ENCODE measurements at places on chromosomes 13 and 19. TPM values are rescaled to one million over a fixed set of nuclear protein-coding genes. Genes with fewer than 3 reads are reported as not detected.

DNA sequence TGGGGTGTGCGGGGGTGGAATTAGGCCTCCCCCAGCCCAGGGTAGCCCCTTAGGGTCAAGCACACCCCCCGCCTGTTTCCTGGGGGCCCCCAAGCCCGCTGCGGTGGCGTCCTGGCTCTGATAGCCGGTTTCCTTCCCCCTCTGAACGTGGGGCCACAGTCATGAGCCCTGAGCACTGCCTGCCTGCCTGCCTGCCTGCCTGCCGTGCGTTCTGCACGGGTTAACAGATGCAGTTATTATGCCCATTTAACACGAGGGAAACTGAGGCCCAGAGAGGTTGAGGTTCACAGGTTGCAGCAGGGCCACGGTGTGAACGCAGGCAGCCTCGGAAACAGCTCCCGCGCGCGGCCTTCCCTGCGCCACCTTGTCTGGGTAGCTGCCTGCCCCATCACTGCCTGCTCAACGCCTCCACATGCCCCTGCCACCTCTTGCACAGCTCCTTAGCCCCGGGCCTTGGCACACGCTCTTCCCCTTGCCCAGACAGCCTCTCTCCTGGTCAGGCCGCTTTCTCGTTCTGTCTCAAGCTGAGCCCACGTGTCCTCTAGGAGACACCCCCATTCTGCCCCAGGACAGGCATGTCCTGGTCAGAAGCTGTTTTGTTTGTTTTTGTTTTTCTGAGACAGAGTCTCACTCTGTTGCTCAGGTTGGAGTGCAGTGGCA is 1.2 kb upstream of the GAMT start:
- H3K36me3 ChIP-seq: no peaks in the 10 kb centered on the region
- peak overlapping the region; percentile 25 for H3K27ac ChIP-seq
- H3K4me3 ChIP-seq: no peak overlapping the region
- peak; percentile 53 for DNase-seq
- H3K27me3 ChIP-seq: no peaks in the 10 kb centered on the region
- H3K4me1 ChIP-seq: peaks cover 9% of the 10 kb centered on the region

DNA sequence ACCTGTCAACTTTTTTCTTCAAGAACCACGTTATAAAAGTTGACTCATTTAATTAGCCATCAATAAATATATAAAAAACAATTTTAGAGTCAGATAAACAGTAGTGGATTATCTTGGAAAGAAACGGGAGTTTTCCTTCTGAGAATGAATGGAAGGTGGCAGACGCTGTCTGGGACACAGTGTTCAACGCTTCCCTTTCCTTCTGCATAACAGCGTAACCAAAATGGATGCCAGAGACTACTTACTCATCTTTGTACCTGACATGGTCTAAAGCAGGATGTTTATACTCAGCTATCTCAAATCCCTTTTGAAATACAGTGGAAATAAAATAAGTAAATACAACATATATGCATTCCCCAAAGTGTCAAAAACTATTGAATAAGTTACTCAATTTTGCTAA is 195.2 kb downstream of the LHFPL6 start:
- no peaks in the 10 kb centered on the region for H3K4me1 ChIP-seq
- H3K27me3 ChIP-seq: no peaks in the 10 kb centered on the region

GRCh38 chr13:111947026-111947810 is 119.7 kb upstream of the SOX1 start:
- DNase-seq: no peak
- H3K27me3 ChIP-seq: peaks cover 2% of the 10 kb centered on the region

GRCh38 chr19:55258476-55258827 is 365 bp downstream of the PPP6R1 start:
- H3K27ac ChIP-seq: peak overlapping the region; percentile 90
- H3K36me3 ChIP-seq: no peaks in the 10 kb centered on the region
- DNase-seq: no peak
- H3K4me1 ChIP-seq: peaks cover 7% of the 10 kb centered on the region
- H3K27me3 ChIP-seq: no peaks in the 10 kb centered on the region
- H3K4me3 ChIP-seq: peak overlapping the region; percentile 94

DNA sequence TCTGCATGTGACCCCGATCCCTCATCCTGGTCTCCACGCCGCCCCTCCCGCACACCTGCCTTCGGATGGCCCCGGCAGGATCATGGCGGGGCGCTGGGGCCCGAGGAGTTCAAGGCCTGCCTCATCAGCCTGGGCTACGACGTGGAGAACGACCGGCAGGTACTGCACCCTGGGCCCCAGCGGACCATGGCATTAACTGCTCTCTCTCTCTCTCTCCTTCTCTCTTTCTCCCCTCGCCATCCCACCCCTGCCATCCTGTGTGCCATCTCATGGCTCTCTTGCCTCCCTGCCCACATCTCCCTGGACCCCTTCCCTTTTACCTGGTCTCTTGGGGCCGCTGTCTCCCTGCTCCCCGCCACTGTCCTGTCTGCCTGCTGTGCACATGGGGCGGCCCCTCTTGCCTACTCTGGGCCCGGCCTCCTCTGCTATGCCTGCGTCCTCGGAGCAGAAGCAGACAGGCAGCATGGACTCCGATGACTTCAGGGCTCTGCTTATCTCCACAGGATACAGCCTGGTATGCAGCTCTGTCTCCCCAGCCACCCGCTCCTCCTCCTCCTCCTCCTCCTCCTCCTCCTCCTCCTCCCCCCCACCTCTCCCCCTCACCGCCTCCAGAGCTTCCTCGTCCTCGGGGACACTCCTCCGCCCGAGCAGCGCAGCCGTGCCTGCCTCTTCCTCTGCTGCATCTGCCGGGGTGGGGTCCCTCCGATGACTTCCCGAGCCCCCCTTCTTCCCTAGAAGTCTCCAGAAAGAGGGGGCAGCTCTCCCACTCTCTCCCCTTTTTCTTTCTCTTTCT is 16.2 kb downstream of the CAPN12 start:
- peaks cover 36% of the 10 kb centered on the region for H3K36me3 ChIP-seq
- peak; percentile 5 for DNase-seq
- H3K27ac ChIP-seq: no peak overlapping the region
- no peaks in the 10 kb centered on the region for H3K4me1 ChIP-seq
- no peak overlapping the region for H3K4me3 ChIP-seq

GRCh38 chr13:102197193-102197592 is 204.7 kb downstream of the FGF14 start:
- DNase-seq: no peak
- H3K36me3 ChIP-seq: no peaks in the 10 kb centered on the region
- H3K4me3 ChIP-seq: no peak overlapping the region
- no peaks in the 10 kb centered on the region for H3K4me1 ChIP-seq

GRCh38 chr19:1521636-1522035 is 2.2 kb upstream of the PLK5 start:
- H3K4me3 ChIP-seq: no peak overlapping the region
- peaks cover 3% of the 10 kb centered on the region for H3K27me3 ChIP-seq
- H3K27ac ChIP-seq: no peak overlapping the region

- no peak overlapping the region for H3K4me3 ChIP-seq
- no peaks in the 10 kb centered on the region for H3K36me3 ChIP-seq
- no peaks in the 10 kb centered on the region for H3K4me1 ChIP-seq
- H3K27me3 ChIP-seq: no peaks in the 10 kb centered on the region
- H3K27ac ChIP-seq: no peak overlapping the region
Observed at GRCh38 chr19:52492994-52493470, 34.4 kb upstream of the ZNF808 start.

DNA sequence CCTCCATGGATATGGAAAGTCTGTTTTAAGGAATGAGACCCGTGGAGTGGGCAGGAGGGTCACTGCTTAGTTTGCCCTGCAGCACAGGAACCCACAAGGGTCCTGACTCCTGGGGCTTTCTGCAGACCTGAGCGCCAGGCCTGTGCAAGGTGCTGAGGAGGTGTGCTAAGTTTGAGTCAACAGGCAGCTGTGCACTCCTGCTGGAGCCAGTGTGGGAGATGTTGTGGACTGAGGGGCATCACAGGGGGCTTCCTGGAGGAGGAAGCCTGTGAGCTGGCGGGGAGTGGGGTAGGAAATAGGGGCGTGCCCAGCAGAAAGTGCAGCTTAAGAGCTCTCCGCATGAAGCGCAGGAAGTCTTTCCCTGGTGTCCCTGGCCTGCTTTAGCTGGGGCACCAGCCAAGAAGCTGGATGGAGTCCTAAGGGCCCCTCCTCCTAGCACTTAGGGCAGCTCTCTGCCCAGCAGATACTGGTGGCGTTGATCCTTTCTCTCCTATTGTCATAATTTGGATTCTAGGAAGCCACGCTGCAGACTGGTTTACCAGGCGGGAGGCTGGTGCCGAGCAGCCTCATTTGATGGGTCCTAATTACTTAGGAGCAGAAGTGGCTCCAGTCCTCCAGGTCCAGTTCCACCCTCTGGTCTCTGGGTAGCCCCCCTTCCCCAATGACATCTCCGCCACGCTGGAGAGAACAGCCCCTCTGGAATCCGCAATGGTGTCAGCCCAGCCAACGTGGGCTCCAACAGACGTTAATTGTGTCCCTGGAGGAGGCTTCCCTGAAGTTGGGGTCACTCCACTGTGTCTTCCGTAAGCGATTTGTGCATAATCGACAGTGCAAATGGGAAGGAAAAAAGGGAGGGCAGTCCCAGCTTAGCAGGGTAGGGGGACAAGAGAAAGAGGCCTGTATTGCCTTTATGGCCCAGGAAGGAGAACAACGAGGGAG is 309.2 kb downstream of the ZNF536 start:
- H3K4me1 ChIP-seq: no peaks in the 10 kb centered on the region
- H3K36me3 ChIP-seq: no peaks in the 10 kb centered on the region
- H3K27me3 ChIP-seq: no peaks in the 10 kb centered on the region
- DNase-seq: no peak

- no peaks in the 10 kb centered on the region for H3K27me3 ChIP-seq
- no peak overlapping the region for H3K4me3 ChIP-seq
- peaks cover 60% of the 10 kb centered on the region for H3K36me3 ChIP-seq
- no peak overlapping the region for H3K27ac ChIP-seq
- no peak for DNase-seq
- H3K4me1 ChIP-seq: no peaks in the 10 kb centered on the region
Observed at GRCh38 chr19:3977242-3978143, 6.6 kb upstream of the DAPK3 start.

DNA sequence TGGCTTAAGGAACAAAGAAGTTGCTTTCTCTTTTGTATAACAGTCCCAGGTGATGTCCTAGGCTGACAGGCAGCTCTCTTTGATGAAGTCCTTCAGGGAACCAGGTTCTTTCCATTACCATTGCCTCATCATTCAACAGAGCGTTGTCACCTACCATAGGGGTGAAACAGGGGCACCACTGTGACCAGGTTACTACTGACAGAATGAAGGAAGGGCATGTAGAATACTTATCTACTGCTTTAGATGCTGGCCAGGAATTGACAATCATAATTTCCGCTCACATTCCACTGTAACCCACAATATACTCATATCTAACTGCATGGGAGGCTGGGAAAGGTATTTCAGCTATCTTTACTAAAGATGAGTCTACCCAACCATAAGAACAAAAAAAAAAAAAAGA is 148.0 kb upstream of the FNDC3A start:
- no peak for DNase-seq
- no peak overlapping the region for H3K27ac ChIP-seq
- no peak overlapping the region for H3K4me3 ChIP-seq

GRCh38 chr13:101325423-101325822 is 90.9 kb downstream of the NALCN start:
- no peaks in the 10 kb centered on the region for H3K36me3 ChIP-seq
- no peaks in the 10 kb centered on the region for H3K27me3 ChIP-seq
- no peak overlapping the region for H3K27ac ChIP-seq
- DNase-seq: no peak
- no peaks in the 10 kb centered on the region for H3K4me1 ChIP-seq

DNA sequence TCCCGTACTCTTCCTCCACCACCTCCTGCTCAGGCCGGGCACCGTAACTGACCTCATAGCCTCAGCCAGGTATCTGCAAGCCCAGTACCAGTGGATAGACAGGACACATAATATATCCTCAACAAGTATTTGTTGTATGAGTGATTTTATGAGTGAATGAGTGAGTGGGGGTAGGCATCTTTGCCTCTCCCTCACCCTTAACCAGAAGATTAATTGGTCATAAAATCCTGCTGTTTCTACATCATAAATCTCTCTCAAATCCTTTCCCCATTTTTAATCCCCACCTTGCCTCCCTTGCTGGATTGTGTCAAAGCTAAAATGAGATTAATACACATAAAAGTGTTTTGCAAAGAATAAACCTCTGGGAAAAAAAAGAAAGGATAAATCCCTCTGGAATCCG is 44.4 kb upstream of the HMGB1 start:
- H3K4me3 ChIP-seq: no peak overlapping the region
- no peak overlapping the region for H3K27ac ChIP-seq
- no peaks in the 10 kb centered on the region for H3K4me1 ChIP-seq
- DNase-seq: no peak
- no peaks in the 10 kb centered on the region for H3K27me3 ChIP-seq
- no peaks in the 10 kb centered on the region for H3K36me3 ChIP-seq

GRCh38 chr13:114063545-114064449 is 68.6 kb downstream of the RASA3 start:
- no peaks in the 10 kb centered on the region for H3K27me3 ChIP-seq
- H3K4me1 ChIP-seq: peaks cover 7% of the 10 kb centered on the region
- DNase-seq: no peak
- no peaks in the 10 kb centered on the region for H3K36me3 ChIP-seq
- H3K27ac ChIP-seq: peak overlapping the region; percentile 81

DNA sequence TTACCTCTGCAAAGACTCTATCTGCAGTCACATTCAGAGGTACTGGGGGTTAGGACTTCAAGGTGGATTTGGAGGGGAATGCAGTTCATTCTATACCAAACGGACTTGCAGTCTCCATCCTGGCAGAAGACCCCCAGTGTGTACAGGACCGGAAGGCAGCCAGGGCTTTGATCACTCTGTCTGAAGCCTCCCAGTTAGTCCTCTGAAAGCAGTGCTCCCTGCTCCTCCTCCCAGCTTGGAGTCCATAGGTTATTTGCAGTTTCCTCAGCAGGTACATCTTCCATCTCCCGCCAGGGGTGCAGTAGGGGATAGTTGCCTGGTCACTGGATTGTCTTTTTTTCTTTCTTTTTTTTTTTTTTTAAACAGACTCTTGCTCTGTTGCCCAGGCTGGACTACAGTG is 78.8 kb upstream of the KCTD15 start:
- H3K4me1 ChIP-seq: no peaks in the 10 kb centered on the region
- H3K27ac ChIP-seq: no peak overlapping the region
- DNase-seq: no peak

- DNase-seq: no peak
- no peaks in the 10 kb centered on the region for H3K4me1 ChIP-seq
- no peaks in the 10 kb centered on the region for H3K36me3 ChIP-seq
Observed at GRCh38 chr19:46631481-46631880, 4.5 kb downstream of the GNG8 start.

GRCh38 chr19:7994928-7995809 is 10.3 kb downstream of the ELAVL1 start:
- peaks cover 6% of the 10 kb centered on the region for H3K4me1 ChIP-seq
- no peak overlapping the region for H3K27ac ChIP-seq
- no peak overlapping the region for H3K4me3 ChIP-seq
- H3K36me3 ChIP-seq: peaks cover 8% of the 10 kb centered on the region

The CFAP97D2 gene
- 0.62 TPM for total RNA-seq

The ZNF793 gene
- 5.1 TPM for total RNA-seq

The OR7A17 gene
- total RNA-seq: not detected

The EFNB2 gene
- 52.4 TPM for total RNA-seq

The KIR3DL3 gene
- not detected for total RNA-seq

The OR10H4 gene
- not detected for total RNA-seq

The SLC10A2 gene
- not detected for total RNA-seq
